T-helper 1 cell (primary cell): ENCODE measurements at places on chromosomes 2 and 18.

GRCh38 chr2:88857951-88858411 is 166.5 kb downstream of the RPIA start:
- no peak for DNase-seq

DNA sequence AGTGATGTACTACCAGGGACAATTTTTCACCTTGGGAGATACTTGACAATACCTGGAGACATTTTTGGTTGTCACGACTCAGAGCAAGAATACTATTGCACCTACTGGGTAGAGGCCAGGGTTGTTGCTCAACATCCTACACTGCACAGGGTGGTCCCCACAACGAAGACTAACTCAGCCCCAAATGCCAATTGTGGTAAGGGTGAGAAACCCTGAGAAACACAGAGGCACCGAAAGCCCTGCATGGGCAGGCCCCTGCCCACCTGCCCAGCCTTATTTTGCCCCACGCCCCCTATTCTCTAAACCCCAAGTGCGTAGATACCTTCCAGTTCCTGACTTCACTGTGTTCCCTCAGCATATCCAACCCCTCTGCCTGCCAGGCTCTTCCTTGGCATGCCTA is 163.1 kb upstream of the PKDCC start:
- no peak for DNase-seq

DNA sequence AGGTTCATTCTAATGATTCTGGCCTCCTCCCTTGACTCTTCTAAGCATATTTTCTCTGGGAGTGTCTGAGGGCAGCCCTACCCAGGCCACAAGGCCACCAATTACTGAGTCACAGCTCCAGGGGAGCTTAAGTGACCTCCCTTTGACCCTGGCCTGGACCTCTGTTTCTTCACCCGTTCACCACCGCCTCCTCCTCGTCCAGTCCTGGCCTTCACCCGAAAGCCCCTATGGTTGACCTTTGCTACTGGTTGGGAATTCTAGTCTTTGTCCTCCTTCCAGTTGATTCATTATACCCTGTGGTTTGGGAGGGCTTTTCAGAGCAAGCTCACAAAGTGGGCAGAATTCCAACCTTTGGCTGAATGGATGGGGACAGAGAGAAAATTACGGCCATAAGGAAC is 72.6 kb downstream of the NRP2 start:
- DNase-seq = no peak

- DNase-seq = no peak
These were observed 35.4 kb downstream of the SLC8A1 start for GRCh38 chr2:40416486-40416885.

- no peak for DNase-seq
These were observed 34.4 kb upstream of the NT5C1B start for GRCh38 chr2:18623782-18624181.

- DNase-seq = no peak
These were observed 6.0 kb upstream of the IL1R2 start for GRCh38 chr2:101985793-101986164.

- DNase-seq = no peak
These were observed at the start of gene CHST9 for GRCh38 chr18:27185025-27185763. Gene CHST9 (minus strand): TSS chr18:27185308. CDS start chr18:27142809, 42,499 bp downstream.

DNA sequence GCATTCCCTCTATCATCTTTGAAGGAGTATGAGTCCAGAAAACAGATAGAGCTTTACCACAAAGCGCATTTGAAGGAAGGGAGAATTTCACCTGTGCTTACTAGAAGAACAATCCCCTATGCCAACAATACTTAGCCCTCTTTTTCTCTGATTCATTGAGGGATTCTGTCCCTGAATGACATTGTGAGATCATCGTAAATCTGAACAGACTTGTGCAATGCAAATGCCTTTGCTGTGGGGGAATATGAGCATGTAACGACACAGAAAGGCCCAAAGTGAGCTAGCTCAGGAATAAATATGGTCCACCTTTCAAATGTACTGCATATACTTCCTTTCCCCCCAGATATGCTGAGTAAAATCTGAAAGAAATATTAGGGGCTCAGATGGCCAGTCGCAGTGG is 67.6 kb downstream of the SCN1A start:
- DNase-seq = no peak

- no peak for DNase-seq
These were observed 28.3 kb downstream of the DRC1 start for GRCh38 chr2:26429779-26430578.

DNA sequence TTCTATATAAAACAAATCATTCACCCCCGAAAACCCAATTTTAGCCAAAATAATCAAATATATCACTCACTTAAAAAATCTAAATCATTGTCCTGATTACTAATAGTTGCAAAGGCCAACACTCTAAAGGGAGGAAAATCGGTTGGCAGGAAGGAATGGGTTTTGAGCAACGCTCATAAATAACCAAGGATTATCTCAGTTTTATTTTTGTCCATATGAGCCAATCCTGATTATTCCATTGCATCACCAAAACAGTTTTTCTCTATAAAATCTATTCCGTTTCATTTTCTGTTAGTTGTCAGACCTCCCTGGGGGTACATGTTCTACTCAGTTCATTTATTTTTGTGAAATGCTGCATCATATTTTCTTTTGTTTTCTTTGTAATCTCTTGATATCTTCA is 174.1 kb downstream of the LRATD1 start:
- no peak for DNase-seq

- DNase-seq = no peak
These were observed 260.8 kb downstream of the RDH14 start for GRCh38 chr2:18299423-18300212.

DNA sequence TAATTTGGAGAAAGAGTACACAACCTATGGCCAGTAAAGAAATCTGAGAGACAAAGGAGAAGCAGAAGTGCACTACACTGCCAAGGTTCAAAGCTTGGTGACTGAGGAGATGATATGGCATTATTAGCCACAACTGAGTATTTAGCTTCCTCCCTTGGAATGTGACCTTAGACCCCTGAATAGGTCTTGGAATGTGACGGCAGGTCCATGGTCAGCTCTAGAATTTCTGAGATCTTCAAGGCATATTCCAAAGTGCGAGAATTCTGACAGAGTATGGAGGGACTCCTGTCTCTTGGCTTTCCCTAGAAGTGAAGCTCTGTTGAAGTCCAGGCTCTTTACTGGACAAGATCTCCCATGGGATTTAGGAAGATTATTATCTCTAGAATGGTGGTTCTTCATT is 130.0 kb upstream of the FN1 start:
- DNase-seq = no peak

DNA sequence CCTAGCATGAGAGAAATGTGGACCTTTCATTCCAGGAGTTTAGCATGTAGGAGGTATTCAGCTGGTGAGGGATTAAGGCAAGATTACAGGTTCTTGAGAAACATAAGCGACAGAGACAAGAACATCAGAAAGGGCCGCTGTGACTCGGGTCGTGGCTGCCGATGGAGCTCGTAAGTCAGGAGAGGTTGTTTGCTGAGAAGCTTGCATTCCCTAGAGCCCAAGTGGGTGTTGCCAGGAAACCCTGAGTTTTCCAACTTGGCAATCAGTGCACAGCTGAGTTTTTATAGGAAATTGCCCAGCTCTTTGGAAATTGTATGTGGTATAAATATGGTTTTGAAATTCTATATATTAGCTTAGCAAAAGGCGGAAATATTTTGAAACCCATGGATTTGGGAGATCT is 46.4 kb upstream of the CYP1B1 start:
- no peak for DNase-seq

GRCh38 chr2:108947271-108947907 is 41.6 kb downstream of the EDAR start:
- no peak for DNase-seq

GRCh38 chr2:5937851-5938565 is 245.8 kb downstream of the SOX11 start:
- no peak for DNase-seq

GRCh38 chr2:221529943-221530652 is 42.0 kb downstream of the EPHA4 start:
- no peak for DNase-seq

- DNase-seq = no peak
These were observed 109.2 kb downstream of the MAP4K4 start for GRCh38 chr2:101806701-101807100.

GRCh38 chr2:9392898-9393765 is 30.2 kb downstream of the ITGB1BP1 start:
- DNase-seq = no peak

DNA sequence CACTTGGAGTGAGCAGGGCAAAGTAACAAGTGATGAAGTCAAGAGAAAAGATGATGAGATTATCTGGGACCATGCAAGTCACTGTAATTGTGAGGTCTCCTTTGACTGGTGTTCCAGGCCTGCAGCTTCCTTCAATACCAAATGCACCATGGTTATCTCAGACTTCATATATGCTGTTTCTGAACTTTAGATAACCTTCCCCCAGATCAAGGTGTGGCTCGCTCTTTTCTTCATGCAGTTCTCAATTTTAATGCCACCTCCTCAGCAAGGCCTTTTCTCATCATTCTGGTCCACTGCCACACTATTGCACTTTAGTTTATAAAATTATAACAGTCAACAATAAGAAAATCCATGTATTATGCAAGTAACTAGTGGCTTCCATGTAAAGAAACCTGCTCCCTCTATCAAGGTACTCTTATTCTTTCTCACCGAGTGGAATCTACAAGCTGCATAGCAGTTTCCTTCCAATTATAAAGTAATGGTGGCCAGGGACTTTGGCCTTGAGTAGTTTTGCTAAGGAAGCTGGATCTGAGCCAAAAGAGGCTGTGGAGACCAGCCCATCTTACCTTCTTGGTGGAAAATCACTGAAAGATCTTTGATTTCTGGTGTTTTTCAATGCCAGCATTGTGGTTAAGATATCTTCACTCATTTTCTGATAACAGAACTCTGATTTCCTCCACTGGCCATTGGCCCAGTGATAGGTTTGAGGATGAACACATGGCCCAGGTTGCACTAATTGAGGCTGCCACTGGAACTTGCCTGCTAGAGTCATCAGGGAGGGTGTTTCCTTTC is 113.6 kb downstream of the KCNE4 start:
- DNase-seq = no peak

DNA sequence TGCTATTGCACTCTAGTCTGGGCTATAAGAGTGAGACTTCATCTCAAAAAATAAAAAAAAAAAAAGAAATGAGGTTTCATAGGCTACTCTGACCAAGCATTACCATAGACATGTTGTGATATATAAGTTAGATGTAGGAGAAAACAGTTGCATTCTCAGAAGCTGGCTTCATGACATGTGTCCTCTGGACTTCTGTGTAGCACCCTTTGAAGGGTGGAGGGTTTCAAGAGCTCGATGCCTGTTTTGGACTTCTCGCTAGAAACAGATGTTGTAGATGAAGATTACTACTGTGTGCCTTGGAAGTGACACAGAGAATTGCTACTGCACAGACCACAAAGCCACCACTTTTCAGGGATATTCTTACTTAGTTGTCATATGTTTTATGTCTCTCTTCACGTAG is 91.0 kb downstream of the TMEM247 start:
- no peak for DNase-seq

DNA sequence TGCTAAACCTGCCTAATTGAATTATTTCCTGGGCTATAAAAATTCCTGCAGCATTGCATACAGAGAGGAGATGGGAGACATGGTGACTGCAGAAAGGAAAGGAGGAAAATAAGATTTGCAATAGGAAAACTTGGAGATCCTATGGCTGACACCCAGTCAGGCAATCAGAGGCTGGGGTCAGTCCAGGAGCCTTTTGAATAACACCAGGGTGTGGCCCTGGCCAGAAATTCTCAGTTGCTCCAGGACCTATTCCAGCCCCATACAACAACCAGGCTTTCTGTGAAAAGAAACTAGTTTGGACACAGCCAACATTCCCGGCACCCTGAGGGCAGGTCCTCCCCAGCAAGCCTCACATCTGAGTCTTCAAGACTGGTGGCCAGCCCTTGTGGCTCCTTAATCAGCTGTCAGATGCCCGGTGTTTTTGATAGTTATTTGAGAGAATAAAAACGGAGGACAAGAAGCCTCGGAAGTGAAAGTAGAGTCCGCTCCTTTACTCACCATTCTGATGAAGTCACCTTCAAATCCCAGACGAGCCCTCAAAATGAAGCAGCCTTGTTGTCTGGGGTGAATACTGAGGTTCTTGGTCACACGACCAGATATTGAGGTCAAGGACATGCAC is 31.1 kb upstream of the GMCL1 start:
- no peak for DNase-seq

- DNase-seq = no peak
These were observed 98.0 kb upstream of the MGAT4A start for GRCh38 chr2:98828793-98829371.

- no peak for DNase-seq
These were observed 173.9 kb downstream of the FHOD3 start for GRCh38 chr18:36471393-36471792.

GRCh38 chr18:25704071-25704470 is 352.1 kb upstream of the ZNF521 start:
- DNase-seq = no peak

DNA sequence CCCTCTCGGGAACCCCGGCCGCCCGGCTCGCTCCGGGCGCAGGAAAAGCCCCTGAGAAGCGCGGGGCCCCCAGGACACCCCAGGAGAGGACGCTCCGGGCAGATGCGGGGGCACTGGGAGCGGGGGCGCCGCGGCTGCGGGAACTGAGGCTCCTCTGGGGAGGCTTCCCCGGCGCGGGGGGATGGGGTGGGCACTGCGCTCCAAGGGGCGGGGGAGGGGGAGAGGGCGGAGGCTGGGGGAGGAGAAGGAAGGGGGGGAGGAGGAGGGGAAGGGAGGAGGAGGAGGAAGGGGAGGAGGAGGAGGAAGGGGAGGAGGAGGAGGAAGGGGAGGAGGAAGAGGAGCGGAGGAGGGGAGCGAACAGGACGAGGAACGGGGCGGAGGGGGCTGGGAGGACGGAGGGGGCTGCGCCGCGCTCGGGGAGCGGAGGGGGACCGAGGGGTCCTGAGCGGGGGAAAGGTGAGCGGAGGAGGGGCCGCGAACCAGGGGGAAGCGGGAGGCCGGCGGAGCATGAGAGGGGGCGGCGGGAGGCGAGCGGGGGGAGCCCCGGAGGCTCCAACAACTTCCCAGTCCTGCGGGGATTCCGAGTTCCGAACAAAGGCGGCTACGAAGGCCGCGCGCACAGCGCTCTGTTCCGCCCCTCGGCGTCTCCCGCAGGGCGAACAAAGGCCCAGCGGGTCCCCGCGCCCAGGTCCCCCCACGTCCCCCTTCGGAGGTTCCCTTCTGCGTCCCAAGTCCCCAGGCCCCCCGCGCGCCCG is 742 bp downstream of the PXDN start:
- DNase-seq = no peak

DNA sequence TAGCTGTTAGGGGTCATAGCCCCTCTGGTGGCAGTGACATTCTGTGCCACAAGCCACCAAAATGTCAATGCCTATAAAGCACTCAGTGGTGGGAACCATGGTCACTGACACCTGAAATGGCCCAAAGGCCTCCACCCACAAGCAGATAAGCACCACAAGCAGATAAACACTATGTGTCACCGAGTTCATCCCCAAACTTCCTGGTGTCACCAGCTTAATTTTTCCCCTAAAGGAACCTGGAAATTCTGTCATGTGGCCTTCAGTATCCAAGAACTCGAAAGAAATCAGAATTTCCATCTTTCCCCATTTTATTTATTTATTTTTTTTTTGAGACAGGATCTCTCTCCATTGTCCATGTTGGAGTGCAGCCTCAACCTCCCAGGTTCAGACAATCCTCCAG is 3.6 kb upstream of the TPRKB start:
- DNase-seq = no peak

GRCh38 chr2:235405612-235406361 is 88.1 kb upstream of the AGAP1 start:
- no peak for DNase-seq

- DNase-seq = no peak
These were observed 254.4 kb downstream of the NBAS start for GRCh38 chr2:15306706-15307105.
